ENCODE measurements at places on chromosomes 3 and 15.

- DNase-seq, result no peak
Measured at GRCh38 chr3:72185549-72186399, 400.8 kb upstream of the PROK2 start.

GRCh38 chr3:36678216-36679013, 85.9 kb downstream of the DCLK3 start:
- DNase-seq, result no peak

DNA sequence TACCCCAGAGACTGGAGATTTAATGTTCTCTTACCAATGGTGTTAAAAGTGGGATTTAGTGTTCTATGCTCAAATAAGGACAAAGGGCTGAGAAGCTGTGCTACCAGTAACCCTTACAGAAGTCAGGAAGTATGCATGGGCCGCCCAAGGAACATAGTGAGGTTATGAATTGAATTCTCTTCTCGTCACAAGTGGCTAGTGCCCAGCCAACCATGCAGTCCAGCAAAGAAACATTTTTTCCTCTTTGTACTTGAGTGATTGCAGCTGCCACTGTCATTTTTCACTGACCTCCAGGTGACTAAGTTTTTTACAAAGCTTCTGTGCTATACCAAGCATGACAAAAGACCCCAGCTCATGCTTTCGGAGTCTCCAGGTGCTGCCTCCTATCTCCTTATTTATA, 110.6 kb upstream of the DCBLD2 start:
- no peak for DNase-seq

DNA sequence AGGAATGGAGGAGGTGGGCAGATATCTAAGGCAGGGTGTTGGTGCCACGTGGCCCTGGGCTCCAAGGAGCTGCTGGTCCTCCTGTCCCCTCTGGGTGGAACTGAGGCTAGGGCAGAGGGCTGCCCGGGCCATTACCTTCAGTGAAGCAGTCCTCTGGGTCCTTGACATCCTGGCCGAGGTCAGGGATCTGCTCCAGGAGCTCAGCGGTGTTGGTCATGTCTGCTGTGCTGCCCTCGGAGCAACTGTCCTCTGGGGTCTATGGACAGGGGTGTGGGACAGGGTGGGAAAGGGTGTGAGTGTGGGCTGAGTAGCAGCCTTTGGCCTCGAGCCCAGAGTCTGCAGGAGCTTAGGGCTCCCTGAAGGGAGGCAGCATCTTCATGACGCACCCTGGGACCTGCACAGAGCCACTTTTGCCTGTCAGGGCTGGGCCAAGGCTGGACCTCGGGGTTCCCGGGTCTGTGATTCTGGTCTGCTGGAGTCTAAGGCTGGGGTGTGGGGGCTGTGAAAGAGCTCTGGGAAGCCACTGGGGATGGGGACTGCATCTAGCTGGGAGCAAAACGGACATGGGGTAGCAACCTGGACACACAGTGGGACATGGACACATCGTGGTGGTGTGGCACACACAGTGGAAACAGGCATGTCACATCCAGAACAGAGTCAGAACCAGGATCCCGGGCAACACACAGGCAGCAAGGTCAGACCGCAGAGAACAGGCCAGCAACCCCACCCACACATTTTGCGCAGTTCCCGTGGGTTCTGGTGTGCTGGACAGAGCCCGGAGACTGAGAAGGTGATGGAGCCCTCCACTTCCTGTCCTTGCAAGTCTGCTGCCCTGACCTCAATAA, 72.7 kb downstream of the SCN5A start:
- no peak for DNase-seq

- DNase-seq, result no peak
Measured at GRCh38 chr3:115999613-116000012, 376.3 kb downstream of the GAP43 start.

DNA sequence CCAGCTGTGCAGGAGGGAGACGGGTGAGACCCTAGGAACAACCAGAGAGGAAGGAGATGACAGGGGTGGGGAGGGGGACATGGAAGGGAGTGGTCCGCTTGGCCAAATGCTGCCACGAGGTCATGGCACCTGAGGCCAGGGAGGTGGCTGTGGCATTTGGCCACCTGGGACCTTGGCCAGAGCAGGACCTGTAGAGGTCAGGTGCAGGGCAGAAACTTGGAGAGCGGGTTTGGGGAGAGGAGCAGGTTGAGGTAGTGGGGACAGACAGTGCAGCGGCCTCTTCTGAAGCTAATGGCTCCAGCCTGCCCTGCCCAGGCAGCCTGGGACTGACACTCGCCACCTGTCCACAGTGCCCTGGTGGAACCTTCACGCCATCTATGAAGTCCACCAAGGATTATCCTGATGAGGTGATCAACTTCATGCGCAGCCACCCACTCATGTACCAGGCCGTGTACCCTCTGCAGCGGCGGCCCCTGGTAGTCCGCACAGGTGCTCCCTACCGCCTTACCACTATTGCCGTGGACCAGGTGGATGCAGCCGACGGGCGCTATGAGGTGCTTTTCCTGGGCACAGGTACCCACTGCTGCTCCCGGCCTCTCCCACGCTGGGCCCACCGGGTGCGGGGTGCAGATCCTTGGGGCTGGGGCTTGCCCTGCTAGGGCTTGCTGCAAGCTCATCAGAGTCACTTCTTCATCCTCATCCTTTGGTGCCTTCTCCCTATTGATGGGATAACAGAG, 7.0 kb upstream of the GNAT1 start:
- DNase-seq, result no peak

DNA sequence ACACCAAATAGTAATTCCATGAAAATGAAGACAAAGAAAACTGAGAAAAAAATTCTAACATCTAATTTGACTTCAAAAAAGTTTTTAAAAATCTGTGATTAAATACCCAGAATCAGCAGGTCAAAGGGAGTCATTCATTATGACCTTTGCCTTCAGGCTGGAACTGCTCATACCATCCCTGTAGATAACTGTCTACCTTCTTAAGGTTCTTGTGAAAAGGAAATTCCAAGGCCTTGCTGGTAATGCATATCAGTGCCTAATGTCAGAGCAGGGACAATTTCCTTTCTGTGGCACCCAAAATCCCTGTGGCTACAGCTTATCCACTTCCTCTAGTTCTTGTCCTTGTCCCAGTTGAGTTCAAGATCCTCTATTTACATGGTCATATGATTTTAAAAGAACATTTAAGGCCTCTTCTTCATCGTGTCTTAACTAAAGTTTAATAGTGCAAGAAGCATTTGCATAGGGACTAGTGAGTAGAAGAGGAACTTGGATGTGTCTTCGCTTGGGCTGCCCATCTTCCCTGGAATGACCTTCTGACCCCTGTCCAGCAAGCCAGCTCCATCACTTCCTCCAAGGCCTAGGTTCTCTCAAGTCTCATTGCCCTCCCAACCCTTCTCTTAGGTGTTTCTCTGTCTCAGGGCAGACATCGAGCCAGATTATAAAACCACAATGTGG, 8.7 kb upstream of the PLCL2 start:
- no peak for DNase-seq

DNA sequence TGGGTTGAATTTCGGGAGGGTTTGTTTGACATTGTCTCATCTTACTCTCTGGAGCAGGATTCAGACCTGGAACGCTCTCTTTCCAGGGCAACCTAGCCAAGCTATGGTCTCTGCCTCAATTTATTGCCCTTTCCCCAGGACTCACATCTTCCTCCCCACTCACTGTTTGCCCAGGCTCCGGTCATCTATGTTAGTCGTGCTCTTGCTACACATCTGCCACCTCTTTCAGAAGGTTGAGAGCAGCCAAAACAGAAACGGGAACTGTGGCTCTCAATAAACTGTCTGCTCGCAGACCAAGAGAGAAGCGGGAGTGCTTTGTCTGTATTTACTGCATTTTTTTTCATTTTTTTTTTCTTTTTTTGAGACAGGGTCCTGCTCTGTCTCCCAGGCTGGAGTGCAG, 81.6 kb downstream of the ST6GAL1 start:
- no peak for DNase-seq

- DNase-seq, result no peak
Measured at GRCh38 chr15:74175271-74176191, 2.0 kb downstream of the ISLR start.

- no peak for DNase-seq
Measured at GRCh38 chr3:47571391-47572175, 7.1 kb downstream of the CSPG5 start.

DNA sequence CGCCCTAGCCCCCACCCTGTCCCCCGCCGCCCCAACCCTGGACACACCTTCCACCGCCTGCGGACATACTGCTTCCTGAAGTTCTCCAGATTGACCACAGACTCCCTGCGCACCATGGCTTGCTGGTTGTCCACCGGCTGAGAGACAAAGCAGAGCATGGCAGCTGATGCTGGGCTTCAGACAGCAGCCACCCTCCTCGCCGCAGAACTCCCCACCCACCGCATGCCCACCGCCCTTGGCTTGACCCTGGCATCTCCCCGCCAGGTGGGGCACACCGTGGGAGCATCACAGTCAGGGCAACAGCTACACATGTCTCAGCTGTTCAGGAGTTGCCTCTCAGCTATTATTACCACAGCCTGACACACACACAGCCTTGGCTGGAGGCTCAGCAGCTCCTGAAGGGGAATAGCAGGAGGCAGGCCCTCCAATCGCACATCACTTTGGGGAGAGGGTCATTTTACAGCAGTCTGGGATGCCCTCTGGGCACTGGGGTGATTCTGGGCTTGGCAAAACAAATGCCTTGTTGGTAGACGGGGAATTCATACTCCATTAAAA, 78.4 kb upstream of the HERC1 start:
- no peak for DNase-seq

GRCh38 chr3:188528396-188528795, 374.4 kb downstream of the LPP start:
- DNase-seq, result no peak

DNA sequence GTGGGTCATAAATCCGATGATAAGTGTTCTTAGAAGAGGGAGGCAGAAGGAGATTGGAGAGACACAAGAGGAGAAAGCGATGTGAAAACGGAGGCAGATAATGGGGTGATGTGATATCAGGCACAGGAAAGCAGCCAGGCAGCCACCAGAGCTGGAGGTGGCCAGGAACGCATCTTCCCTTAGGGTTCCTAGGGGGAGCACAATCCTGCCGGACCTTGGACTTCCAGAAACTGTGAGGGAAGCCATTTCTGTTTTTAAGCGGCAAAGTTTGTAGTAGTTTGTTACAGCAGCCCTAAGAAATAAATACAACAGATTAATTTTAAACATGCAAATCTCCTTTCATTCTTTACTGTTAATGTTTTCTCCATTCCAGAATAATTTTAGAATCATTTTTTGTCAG, 259.9 kb upstream of the TMC3 start:
- DNase-seq, result no peak

GRCh38 chr15:91938136-91938535, 84.6 kb downstream of the SLCO3A1 start:
- no peak for DNase-seq

DNA sequence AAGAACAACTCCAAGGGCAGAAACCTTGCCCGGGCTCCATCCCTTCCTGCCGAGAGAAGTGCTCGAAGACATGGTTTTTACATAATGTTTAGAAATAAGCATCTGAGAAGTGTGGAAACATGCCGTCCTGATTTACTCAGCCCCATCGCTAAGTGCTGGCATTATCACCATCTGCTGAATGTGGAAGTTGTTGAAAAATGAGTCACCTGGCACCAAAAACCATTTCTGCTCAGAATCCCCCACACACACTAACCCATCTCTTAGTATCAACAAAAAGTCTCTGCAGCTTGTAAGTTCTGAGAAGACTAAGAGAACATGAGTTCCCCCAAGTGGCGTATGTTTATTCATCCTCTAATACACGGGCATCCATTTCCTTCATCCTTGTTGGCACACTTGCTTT, 51.0 kb upstream of the ARL8B start:
- DNase-seq, result no peak

GRCh38 chr3:71857956-71858355, 73.0 kb upstream of the PROK2 start:
- DNase-seq, result no peak

GRCh38 chr3:131973731-131974130, 61.1 kb downstream of the CPNE4 start:
- DNase-seq, result no peak

DNA sequence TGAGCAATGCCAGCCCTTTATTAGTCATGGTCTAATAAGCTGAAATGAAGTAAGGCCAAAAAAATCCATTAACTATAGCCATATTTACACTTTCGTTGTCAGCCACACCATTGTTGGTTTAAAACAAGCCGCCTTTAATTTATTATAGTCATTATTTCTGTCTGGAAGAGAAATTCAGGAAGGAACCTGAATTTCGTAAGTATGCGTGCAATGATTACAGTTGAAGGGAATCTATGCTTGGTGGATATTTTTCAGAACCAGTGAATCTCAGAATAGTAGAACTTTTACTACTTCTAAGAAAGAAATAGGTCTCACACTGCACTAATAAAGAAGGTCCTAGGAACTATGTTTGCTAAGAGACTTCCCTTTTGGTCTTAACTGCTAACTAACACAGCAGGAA, 59.1 kb downstream of the FAM43A start:
- DNase-seq, result no peak

DNA sequence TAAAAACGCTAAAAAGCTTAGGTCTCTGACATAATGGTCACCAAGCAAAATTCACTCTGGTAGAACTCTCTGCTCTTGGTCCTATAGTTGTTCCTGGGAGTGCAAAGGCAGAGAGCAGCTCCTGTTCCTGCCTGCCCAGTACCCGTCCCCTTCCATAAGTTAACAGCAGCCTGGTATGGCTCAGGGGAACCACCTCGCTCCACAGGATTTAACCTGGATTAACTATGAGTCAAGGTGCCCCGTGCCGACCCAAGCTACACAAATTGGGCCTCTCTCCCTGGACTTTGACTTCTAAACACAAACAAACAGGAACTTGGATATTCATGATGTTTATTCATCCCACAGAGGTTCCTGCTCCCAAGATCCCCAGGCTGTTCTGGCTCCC, 32.1 kb downstream of the SCAP start:
- DNase-seq, result no peak

- DNase-seq, result no peak
Measured at GRCh38 chr3:8488411-8488810, 13.2 kb upstream of the LMCD1 start.

DNA sequence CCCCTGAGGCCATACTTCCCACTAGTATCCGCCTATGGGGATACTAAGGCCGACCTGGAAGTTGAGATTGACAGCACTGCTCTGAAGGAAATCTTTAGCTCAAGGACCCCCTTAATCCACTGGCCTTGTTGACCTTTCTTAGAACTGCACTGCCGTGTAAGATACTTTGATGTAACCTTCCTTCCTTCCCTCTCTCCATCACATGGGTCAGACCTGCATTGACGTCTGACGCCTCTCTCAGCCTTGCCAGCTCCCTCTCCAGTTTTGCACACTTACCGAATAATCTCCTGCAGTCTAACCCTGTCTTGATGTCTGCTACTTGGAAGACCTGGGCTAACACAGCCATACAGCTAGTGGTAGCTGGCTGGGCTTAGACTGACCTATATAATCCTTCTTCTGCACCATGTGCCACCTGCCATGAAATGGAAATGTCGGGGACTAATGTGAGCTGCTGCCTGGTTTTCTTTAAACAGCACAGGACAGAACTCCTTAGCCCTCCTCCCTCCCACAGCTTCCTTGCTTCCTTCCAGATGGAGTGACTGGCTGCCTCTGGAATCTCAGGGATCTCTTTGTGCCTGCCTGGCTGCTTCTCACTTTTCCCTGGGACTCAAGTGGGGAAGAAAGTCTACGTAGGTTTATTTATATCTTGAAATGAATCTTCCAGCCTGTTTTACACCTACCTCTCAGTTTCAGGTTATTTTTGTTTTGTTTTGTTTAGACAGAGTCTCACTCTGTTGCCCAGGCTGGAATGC, 39.2 kb upstream of the HERC1 start:
- DNase-seq, result no peak

GRCh38 chr15:29871401-29871800, 49.1 kb upstream of the TJP1 start:
- no peak for DNase-seq

- DNase-seq, result no peak
Measured at GRCh38 chr15:26394801-26395200, 378.1 kb downstream of the GABRB3 start.
